H9 (cell line): ENCODE measurements at places on chromosomes 12 and 14. TPM values are rescaled to one million over a fixed set of nuclear protein-coding genes. Genes with fewer than 3 reads are reported as not detected.

DNA sequence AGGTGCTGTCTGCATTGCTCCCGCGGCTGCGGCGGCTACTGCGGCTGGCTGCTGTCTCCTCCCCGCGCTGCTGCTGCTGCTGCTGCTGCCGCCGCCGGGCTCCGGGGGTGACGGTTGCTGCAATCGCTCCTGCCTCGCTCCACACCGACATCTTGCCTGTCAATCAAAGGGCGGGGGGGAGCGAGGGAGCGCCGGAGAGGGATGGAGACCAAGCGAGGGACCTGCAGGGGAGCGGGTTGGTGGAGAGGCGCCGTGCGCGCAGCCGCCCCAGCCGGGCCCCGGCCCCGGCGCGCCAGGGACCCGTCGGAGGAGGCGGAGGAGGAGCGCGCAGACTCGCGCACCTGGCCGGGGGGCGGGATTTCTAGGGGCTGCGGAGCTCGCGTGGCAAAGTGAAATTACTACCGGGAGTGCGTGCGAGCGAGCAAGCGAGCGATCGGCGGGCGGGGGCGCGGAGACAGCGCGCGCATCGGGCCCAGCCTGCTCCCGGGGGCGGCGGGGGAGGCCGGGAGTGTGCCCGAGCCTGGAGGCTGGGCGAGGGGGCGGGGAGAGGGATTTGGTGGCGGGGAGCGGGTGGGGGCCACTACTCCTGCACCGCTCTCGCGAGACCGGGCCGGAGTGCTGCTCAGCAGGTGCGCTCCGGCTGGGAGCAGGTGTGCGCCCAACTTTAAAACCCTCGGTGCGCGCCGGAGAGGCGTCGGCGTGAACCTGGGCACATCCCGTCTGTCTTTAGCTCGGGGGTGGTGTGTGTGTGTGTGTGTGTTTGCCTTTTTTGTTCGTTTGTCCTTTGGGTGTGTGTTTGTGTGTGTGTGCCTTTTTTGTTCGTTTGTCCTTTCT, at the start of gene KSR2:
Gene KSR2 (minus strand): TSS at position 165 of the 834 bp plus-strand sequence. CDS start 735 bp downstream, outside the sequence.
- DNase-seq = peak; percentile 96

- peak; percentile 52 for DNase-seq
These were observed 6.4 kb downstream of the EDDM3A start for GRCh38 chr14:20751963-20752562.

DNA sequence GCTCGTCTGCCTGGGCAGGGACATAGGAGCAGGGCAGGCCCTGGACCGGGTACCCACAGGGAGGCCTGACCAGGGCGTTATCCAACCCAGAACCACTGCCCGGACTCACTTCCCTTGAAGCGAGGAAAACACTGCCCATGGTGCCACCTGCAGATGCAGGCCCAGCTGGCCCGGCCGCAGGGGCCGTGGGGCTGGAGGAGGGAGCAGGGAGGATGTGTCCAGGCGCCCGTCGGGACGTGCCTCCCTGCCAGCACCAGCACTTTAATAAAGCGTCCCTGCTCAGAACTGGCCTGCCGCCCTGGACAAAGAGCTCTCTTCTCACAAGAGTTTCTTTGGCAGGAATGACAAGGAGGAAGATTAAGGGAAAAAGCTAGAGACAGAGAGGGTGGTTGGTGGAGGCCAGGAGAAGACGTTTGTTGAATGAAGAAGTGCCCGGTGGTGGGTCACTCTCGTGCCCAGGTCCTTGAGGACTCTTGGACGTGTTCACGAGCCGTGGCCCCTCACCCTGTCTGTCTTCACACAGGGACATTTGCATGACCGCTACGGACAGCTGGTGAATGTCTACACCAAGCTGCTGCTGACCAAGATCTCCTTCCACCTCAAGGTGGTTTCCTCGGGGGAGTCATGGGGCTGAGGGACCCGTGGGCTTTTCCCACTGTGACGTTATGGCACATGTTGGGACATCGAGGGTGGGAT, 14.2 kb downstream of the HIP1R start:
- DNase-seq = no peak

DNA sequence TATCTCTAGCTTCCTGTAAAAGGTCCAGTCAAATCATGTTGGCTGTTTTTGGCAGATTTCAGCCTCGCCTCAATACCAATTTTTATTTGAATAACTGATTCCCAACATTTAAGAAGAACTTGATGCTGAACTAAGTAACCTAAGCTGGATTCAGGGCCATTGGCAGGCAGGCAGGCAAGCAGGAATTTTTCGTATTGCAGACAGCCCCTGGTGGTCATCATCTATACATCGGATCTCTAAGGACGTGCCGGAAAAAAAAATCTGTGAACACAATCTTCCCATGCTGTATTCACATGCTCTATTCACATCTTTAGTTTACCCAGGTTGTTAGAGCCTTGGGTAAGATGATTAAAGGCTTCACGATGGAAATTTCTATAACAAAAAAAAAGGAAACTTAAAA, 7.0 kb downstream of the VCPKMT start:
- DNase-seq = no peak

GRCh38 chr12:124720004-124720680, 143.5 kb downstream of the SCARB1 start:
- no peak for DNase-seq

DNA sequence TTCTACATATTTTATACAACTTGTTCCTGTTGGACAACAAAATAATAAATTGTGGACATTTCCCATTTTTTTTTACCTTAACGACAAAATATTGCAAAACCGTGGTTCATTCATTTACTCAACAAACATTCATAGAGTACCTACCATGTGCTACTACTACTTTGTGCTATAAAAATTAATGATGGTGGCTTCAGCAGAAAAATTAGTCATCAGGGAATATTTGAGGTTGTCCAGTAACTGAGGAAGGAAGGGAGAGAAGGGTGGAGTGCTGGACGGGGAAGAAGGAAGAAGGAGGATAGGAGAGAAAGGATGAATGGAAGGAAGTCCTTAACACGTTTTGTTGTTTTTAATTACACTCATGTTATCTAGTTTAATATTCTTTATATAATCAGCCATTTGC, 53.7 kb downstream of the PPFIBP1 start:
- no peak for DNase-seq

GRCh38 chr12:118034429-118035189, 18.1 kb downstream of the RFC5 start:
- DNase-seq = peak; percentile 55

- no peak for DNase-seq
These were observed 88.2 kb upstream of the PAWR start for GRCh38 chr12:79778802-79779448.

GRCh38 chr14:104694991-104695659, 5.7 kb downstream of the INF2 start:
- no peak for DNase-seq

GRCh38 chr14:68349900-68350629, 442.8 kb downstream of the ZFP36L1 start:
- DNase-seq = no peak

- DNase-seq = peak; percentile 48
These were observed 6.8 kb upstream of the SIX1 start for GRCh38 chr14:60655898-60656685.

DNA sequence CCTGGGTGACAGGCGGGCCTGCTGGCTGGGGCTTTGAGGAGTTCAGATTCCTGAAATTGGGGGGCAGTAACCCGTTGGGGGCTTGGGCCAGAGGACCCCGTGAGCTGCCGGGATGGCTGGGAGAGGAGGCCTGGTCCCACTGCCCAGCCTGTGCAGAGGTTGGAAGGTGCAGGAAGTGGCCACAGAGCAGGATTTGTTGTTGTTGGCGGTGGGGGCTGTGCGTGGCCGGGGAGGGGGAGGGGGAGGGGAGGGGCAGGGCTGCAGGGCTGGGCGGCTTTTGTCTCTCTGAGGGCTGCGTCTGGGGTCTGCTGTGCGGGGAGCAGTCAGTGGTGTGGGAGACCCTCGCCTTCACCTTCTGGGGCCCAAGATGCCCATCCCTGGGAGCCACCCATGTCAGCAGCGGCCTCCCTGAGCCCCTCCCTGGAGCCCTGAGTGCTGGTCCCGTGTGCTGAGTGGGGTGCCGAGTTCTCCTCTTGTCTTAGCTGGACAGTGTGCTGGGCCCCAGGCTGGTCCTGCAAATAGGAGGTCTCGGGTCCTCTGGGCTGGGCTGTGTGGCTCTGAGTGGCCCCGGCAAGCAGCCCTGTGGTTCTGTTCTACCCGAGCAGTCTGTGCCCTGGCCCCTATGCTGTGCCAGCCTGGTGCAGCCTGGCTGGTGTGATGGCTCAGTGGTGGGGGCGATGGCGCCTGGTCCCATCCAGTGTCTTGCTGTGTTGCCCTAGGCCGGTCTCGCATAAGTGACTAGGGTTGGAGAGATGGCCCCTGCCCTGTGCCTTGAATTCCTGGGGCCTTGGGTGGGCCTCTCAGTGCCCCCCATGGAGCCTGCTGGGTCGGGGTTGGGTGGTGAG, 10.3 kb downstream of the KIF26A start:
- no peak for DNase-seq

GRCh38 chr14:65297744-65298143, 114.8 kb upstream of the FUT8 start:
- no peak for DNase-seq

GRCh38 chr14:24988760-24989159, 61.2 kb downstream of the STXBP6 start:
- DNase-seq = no peak

GRCh38 chr12:56103066-56103711, 1.2 kb upstream of the PA2G4 start:
- no peak for DNase-seq

DNA sequence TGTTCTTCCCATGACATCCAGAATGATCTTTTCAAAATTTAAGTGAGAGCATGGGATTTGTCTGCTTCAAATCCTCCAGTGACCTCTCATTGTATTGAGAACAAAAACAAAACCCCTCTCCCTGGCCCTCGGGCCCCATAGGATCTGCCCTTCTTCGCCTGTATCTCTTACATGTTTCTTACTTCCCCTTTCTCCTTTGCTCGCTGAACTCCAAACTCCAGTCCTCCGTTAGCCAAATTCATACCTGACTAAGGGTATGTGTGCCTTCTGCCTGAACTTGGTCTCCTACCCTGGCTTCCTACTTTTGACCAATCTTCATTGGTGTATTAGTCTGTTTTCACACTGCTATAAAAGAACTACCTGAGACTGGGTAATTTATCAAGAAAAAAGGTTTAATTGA, 13.2 kb upstream of the TSPAN11 start:
- DNase-seq = no peak

DNA sequence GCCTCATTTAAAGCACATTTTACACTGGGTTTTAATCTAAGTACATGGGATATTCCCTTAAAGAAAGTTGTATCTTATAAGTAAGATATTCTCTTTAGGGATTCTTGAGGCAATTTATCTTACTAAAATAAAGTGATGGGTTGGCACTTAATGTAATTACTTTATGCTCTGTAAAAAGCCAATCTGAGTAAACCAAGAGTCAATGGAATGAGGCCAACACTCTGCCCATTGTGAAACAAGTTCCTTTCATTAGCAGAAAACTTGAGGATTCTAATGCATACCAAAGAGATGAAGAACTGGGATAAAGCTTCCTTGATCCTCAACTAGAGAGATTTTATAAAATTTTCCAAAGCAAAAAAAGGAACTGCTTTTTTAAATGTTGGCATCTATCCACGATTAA, 121.2 kb downstream of the METTL25 start:
- DNase-seq = no peak

DNA sequence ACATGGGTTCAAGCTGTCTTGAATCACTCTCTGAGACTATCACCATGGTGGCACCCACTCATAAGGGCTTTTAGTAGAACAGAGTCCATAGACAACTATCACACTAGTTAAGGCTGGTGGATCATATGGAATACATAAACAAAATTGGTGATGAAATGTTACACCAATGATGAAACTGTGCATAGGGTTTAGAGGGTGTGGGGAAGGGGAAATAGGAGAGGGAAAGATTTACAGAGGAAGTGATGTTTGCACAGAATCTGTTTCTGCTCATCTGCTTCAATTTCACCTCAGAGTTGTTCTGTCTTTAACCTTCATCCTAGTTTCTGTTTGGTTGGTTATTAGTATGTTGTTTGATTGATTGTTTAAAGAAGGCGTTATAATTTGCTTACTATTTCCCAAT, 2.4 kb upstream of the RXYLT1 start:
- no peak for DNase-seq

- no peak for DNase-seq
These were observed 159.1 kb downstream of the ADGRD1 start for GRCh38 chr12:131112700-131113290.

The DNAI7 gene
- total RNA-seq = not detected in 2 replicates

The GPX2 gene
- 0.79 TPM in 1 of 2 replicates, not detected in the other for total RNA-seq

The RNF212B gene
- 0.15 and 0.39 TPM in 2 replicates for total RNA-seq

The SGPP1 gene
- total RNA-seq = 5.5 and 5.8 TPM in 2 replicates

The MYF5 gene
- total RNA-seq = not detected in 2 replicates

The SAMD4A gene
- 9.6 and 9.9 TPM in 2 replicates for total RNA-seq
